Chondrocyte (in vitro differentiated cells): ENCODE measurements at places on chromosomes 2 and 18. TPM values are rescaled to one million over a fixed set of nuclear protein-coding genes. Genes with fewer than 3 reads are reported as not detected.

Gene C2orf49
- total RNA-seq = 14.9 to 15.3 TPM (median 14.9 TPM) in 3 replicates

Gene TET3
- 13.1 to 32.2 TPM (median 31.8 TPM) in 3 replicates for total RNA-seq

Gene FAM237A
- not detected in 3 replicates for total RNA-seq

Gene TMEM37
- total RNA-seq = 0.36 to 1.1 TPM (median 0.77 TPM) in 3 replicates

Gene CNGA3
- not detected in 3 replicates for total RNA-seq

GRCh38 chr2:82395531-82395930 is 2063.5 kb downstream of the SUCLG1 start:
- no peak overlapping the region for H3K27ac ChIP-seq
- peaks cover 3% of the 10 kb centered on the region for H3K27me3 ChIP-seq
- no peak for DNase-seq
- no peak overlapping the region for H3K4me3 ChIP-seq

- DNase-seq = no peak
- no peaks in the 10 kb centered on the region for H3K36me3 ChIP-seq
- no peak overlapping the region for H3K4me3 ChIP-seq
- H3K4me1 ChIP-seq = no peaks in the 10 kb centered on the region
These were observed 116.2 kb downstream of the ACOXL start for GRCh38 chr2:110848519-110849030.

DNA sequence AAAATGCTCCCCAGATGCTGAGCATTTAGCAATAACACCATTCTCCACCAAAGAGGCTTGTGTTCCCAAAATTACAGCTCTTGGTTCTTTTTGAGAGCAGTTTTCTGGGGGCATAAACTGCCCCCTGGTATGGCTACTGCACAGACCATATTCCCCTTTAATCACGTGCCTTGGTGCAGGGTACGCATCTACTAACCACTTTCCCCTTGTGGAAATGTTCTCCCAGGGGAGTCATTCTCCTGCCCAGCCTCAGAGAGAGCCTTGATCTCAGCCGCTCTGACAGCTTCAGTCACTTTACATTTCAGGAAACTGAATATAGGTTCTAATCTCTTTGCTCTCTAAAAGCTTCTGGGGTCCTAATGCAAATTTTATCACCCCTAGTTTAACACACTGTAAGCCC is 44.7 kb upstream of the EML6 start:
- H3K4me3 ChIP-seq = no peak overlapping the region
- H3K27me3 ChIP-seq = no peaks in the 10 kb centered on the region
- DNase-seq = no peak
- no peaks in the 10 kb centered on the region for H3K36me3 ChIP-seq

DNA sequence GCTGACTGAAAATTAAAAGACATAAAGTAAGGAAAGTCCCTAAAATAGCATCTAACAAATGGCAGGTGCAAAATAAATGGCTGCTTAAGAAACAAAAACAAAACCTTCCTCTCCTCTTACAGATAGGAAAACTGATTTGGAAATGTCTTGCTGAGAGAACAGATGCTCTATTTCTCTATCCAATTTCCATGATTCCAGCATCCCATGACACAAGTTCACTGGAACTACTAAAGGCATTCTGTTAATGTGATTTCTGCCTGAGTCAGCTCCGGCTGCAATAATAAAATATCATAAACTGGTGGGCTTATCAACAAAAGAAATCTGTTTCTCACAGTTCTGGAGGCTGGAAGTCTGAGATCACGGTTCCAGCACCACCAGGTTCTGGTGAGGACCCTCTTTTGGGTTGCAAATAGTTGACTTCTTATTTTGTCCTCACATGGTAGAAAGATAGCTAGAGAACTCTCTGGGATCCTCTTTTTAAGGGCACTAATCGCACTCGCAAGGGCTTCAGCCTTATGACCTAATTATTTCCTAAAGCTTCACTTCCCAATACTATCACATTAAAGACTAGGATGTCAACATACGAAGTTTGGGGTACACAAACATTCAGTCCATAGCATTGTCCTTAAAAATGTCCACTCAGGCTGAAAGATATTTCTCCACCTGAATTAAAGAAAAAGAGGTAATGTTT is 78.2 kb upstream of the GALNT3 start:
- H3K36me3 ChIP-seq = peaks cover 7% of the 10 kb centered on the region
- no peaks in the 10 kb centered on the region for H3K27me3 ChIP-seq
- H3K4me1 ChIP-seq = peaks cover 19% of the 10 kb centered on the region
- H3K4me3 ChIP-seq = no peak overlapping the region
- no peak overlapping the region for H3K27ac ChIP-seq

DNA sequence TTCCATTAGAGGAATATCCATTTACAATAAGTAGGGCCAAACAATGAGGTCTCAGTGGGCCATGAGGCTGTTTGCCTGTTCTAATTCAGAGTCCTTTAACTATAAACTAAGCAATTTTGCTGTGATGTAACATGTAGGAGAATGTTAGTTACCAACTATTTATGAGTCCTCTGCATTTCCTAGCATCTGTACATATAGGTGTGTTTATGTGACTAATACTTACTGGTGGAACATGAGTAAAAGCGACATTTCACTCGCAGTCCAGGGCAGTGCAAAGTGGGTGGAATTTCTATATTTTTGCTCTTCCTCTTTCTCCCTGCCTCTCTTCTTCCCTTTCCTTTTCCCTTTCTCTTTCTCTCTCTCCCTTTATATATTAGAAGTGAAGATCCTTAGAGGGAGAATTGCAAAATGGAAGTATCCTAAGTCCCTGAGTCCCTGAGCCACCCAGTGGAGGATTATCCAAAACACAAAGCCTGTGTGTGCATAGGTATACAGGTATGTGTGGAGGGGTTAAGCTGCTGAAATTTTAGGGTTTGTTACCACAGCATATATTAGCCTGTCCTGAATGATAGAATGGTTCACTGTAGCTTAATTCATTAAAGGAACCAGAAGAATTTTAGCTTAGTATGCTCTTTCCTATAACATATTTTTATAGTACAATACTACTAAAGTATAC is 487.0 kb upstream of the FANCL start:
- H3K4me3 ChIP-seq = no peak overlapping the region
- DNase-seq = no peak
- H3K27me3 ChIP-seq = peaks cover 15% of the 10 kb centered on the region
- no peaks in the 10 kb centered on the region for H3K36me3 ChIP-seq

GRCh38 chr18:80042785-80043184 is 8.6 kb downstream of the RBFA start:
- H3K27ac ChIP-seq = no peak overlapping the region
- no peaks in the 10 kb centered on the region for H3K4me1 ChIP-seq
- H3K4me3 ChIP-seq = no peak overlapping the region
- H3K36me3 ChIP-seq = peaks cover 23% of the 10 kb centered on the region

GRCh38 chr2:110847651-110848050 is 115.3 kb downstream of the ACOXL start:
- no peaks in the 10 kb centered on the region for H3K36me3 ChIP-seq
- H3K27ac ChIP-seq = no peak overlapping the region
- H3K27me3 ChIP-seq = peaks cover 32% of the 10 kb centered on the region
- DNase-seq = no peak

GRCh38 chr2:236678307-236678975 is 108.8 kb downstream of the ACKR3 start:
- no peak for DNase-seq
- no peaks in the 10 kb centered on the region for H3K27me3 ChIP-seq
- H3K36me3 ChIP-seq = no peaks in the 10 kb centered on the region
- peaks cover 65% of the 10 kb centered on the region for H3K4me1 ChIP-seq
- no peak overlapping the region for H3K27ac ChIP-seq

GRCh38 chr2:40357667-40358066 is 94.2 kb downstream of the SLC8A1 start:
- H3K27ac ChIP-seq = no peak overlapping the region
- no peak for DNase-seq
- H3K27me3 ChIP-seq = no peaks in the 10 kb centered on the region
- no peaks in the 10 kb centered on the region for H3K36me3 ChIP-seq

DNA sequence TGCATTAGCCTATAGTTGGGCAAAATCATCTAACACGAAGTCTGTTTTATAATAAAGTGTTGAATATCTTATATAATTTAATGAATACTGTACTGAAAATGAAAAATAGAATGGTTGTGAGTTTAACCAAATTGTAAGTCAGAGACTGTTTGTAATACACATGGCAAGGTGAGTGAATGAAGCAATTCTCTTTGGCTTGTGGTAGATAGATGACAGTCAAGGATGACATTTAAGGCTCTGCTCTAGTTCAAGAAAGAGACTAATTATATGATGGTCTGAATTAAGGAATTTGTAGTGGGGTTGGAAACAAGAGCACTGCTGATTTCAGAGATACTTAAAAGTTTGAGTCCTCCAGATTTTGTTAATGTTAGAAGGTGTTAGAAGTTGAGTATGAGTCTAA is 207.7 kb downstream of the MCFD2 start:
- peaks cover 2% of the 10 kb centered on the region for H3K36me3 ChIP-seq
- no peak overlapping the region for H3K4me3 ChIP-seq
- DNase-seq = no peak
- H3K27ac ChIP-seq = no peak overlapping the region
- peaks cover 25% of the 10 kb centered on the region for H3K4me1 ChIP-seq

DNA sequence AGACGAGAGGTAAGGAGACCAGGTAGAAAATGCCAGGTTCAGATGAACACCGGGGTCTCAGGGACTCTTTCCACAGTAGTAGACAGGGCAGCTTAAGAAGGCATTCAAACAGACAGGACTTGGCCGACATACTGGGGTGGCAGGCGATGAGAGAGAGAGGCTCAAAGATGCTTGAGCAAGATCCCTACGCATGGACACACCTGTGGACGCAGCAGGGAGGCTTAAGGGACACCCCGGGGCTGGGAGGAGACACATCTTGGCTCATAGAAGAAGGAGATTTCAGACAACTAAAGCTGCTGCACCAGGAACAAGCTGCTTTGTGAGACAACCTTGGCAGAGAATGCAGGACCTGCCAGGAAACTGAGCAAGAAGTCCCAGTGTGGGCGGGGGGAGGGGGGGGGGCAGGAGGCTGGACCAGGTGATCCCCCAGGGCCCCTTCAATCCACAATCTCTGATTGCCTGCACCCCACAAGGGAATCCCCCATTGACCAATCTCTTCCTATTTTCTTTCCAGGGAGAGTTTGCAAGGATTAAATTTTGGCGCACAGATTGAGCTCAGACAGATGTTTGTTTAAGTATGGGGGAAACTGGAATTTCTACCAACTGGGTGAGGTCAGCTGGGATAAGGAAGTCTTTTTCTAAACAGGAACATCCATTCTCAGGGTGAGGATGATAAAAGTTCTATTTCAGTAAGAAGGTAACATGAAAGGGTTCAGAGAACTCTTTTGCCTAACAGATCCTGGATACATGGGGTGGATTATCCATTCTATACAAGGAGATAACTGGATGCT is 400.7 kb downstream of the NBAS start:
- DNase-seq = no peak
- no peak overlapping the region for H3K4me3 ChIP-seq
- no peaks in the 10 kb centered on the region for H3K27me3 ChIP-seq
- no peak overlapping the region for H3K27ac ChIP-seq
- no peaks in the 10 kb centered on the region for H3K4me1 ChIP-seq

DNA sequence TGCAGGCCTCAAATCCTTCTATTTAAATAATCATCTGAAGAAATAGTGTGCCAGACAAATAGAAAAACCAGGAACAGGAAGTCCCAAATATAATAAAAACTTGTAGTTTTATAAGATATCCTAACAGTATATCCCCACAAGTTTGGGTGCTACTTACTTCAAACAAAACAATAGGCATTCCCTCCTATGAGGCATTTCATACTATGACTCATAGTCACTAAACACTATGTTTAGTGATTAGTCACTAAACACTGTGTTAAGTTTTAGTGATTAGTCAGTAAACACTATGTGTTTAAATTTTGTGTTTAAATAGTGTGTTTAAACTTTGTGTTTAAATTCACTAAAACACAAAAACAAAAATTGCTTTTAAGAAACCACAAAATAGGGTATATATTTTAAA is 407.0 kb upstream of the CDH19 start:
- H3K27ac ChIP-seq = no peak overlapping the region
- no peak overlapping the region for H3K4me3 ChIP-seq

GRCh38 chr2:127106457-127106990 is 430 bp downstream of the BIN1 start:
- peak; percentile 87 for DNase-seq
- H3K27me3 ChIP-seq = no peaks in the 10 kb centered on the region
- H3K36me3 ChIP-seq = no peaks in the 10 kb centered on the region

DNA sequence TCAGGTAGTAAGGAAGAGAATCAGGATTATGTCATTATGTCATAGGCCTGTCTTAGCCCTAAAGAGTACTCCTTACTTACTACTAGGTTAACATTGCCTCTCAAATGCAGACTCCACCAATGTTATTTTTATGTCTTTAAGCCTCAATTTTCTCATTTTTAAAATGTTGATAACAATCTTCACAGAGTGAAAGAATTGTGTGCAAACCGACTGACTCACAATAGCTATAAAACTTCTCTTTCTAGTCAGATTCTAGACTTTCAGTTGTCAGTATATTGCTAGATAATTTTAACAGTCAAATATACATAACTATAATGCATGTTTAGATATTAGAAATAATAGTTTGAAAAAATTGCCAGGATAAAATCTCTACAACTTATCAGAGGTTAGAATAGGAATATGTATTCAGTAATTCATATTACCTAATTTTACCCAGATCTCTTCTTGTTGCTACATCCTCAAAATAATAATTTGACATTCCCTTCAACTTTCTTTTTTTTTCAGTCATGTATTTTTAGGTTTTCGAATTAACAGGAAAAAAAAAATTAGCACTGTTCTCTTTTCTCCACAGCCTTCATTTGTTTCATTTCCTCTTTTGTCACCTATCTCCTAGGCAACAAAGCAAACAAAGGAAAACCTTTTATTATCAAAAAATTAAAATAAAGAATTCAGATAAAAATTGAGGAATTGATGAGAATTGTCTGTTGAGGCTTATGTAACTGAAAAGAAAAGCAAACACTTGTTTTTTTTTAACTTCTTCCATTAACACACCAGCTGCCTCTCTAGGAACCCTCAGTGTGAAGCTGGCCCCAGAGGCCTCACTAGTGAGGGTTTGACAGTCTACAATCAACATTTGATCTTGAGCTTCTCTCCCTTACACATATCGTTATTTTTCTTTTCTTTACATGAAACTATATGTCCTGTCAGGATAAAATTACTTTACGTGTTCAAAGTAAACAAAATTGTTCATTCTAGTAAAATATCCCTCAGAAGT is 279.0 kb downstream of the CALCRL start:
- no peaks in the 10 kb centered on the region for H3K27me3 ChIP-seq
- no peak for DNase-seq
- H3K36me3 ChIP-seq = no peaks in the 10 kb centered on the region
- H3K27ac ChIP-seq = no peak overlapping the region
